ENCODE measurements at places on chromosomes 4 and X.

DNA sequence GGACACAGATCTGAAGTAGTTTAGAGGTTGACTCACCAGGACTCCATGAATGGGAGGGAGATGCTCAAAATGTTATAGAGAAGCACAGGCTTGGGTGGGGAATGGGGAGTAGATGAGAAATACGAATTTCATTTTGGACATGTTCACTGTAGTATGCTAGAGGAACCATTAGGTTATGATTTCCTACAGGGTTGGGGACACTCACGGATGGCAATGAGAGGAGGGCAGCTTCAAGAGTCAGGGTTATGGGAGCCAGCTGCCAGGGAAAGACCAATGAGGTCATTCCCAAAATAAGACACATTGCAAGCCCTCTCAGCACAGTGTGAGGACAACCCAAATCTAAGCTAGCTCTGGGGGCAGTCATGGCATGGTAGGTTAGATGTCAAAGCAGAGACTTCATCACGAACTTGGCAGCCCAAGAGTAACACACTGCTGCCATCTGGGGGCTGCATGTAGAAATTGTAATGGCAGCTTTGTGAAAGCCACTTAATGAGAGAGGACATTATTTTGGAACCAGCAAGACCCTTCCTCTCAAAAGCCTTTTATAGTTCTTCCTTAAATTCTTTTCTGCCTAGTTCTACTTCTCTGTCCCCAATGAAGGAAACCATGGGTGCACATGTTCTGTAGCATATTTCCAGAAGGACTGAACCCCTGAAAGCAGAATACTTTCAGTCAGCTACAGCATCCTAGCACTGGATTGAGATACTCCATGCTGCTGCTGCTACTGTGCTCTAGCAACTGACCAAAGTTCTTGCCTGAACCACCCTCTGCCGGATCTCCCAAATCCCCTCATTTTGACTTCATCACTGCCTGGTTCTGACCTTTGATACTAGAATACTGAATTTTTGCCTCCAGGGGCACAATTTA lies 16.2 kb upstream of the ZCCHC12 start:
- DNase-seq: peak; percentile 42

DNA sequence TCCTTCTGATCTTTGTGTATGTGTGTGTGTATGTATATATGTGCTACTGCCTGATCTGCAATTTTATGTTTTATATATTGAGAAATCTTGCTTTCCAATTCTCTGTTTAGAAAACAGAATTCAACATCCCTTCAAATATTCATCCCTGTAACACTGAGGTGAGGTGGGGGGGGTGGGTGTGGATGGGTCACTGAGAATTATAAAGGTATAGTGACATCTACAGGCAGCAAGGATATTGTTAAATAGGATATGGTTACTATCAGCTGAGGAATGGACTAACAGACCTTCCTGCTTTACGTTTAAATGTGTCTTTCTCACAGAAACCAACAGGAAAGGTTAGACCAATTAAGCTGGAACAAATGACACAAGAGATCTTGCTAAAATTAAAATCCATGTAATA lies 19.0 kb upstream of the MAGEB2 start:
- no peak for DNase-seq

GRCh38 chrX:50668860-50669259 lies 145.1 kb downstream of the SHROOM4 start:
- no peak for DNase-seq

DNA sequence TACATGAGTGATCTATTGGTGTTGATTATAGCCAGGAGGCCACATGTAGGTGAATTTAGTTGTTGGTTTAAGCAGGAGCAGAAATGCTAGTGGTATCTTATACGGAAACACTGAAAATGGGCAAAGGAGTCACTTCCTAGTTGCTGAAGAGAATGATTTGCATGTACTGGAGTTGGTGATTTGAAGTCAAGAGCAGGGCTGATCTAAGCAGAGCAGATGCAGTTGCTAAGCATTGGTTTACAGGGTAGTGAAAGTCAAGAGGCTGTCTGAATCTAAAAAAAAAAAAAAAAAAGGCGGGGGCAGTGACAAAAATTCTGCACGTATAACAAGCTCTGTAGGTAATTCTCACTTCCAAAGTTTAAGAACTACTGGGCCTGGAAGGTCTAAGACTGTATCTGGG lies 90.4 kb upstream of the HPRT1 start:
- DNase-seq: no peak

- DNase-seq: no peak
Measured at GRCh38 chrX:57951666-57952319, 41.5 kb upstream of the ZXDA start.

DNA sequence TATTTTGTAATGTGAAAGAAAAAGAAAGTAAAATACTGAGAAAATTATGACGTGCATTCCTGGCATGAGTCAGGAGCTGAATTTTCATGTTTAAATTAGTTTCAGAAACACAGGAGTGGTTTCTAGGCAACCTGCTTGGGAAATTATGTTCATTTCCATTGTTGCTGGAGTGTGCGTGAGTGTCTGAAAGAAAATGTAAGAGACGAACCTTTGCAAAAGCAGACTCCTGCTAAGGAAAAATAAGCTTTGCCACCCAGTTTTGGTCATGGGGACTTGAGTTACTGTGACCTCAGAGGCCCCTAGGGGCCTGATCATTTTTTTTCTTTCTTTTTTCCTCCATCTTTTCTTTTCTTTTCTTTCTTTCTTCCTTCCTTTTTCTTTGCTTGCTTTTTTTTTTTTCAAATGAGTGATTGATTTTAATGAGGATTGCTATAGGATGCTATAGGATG lies 18.8 kb upstream of the CHRNA9 start:
- peak; percentile 78 for DNase-seq

DNA sequence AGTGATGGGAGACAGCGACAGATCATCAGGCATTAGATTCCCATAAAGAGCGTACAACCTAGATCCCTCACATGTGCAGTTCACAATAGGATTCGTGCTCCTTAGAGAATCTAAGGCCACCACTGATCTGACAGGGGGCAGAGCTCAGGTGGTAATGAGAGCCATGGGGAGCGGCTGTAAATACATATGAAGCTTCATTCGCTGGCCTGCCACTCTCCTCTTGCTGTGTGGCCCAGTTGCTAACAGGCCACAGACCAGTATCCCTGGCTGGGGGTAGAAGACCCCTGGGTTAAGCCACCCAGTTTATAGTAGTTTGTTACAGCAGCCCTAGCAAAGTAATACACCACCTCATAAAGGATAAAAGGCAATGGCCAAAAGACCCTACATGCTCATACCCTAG lies 30.3 kb downstream of the APBB2 start:
- no peak for DNase-seq

DNA sequence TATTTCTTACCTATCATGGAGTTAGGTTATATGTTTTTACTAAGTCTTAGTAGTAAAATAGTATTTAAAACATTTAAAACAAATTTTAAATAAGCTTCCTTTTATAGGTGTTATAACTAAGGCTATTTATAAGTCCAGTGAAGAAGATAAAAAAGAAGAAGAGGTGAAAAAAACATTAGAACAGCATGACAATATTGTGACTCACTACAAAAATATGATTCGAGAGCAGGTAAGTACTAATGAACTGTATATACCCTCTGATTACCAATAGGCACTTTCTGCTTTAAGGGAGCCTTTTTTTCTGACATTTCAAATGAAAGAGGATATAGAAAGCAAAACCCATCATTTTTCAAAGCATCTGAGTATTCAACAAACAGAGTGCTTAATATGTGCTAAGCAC lies 76.6 kb downstream of the USO1 start:
- no peak for DNase-seq

DNA sequence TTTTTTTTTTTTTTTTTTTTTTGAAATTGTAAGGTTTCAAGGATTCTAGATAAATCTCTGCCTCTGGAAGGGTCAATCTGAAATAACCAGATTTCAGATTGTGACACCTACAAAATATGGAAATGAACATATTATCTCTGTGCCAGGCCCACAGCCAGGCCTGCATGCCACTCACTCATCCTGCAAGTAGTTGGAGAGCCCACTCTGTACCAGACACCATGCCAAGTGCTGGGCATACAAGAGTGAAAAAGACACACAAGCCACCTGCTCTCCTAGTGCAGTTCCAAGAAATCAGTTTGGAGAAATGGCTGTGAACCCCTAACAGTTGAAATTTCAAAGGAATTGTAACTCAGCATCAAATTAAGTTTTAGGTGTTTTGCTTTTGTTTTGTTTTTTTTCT lies 145.9 kb upstream of the NOCT start:
- no peak for DNase-seq

DNA sequence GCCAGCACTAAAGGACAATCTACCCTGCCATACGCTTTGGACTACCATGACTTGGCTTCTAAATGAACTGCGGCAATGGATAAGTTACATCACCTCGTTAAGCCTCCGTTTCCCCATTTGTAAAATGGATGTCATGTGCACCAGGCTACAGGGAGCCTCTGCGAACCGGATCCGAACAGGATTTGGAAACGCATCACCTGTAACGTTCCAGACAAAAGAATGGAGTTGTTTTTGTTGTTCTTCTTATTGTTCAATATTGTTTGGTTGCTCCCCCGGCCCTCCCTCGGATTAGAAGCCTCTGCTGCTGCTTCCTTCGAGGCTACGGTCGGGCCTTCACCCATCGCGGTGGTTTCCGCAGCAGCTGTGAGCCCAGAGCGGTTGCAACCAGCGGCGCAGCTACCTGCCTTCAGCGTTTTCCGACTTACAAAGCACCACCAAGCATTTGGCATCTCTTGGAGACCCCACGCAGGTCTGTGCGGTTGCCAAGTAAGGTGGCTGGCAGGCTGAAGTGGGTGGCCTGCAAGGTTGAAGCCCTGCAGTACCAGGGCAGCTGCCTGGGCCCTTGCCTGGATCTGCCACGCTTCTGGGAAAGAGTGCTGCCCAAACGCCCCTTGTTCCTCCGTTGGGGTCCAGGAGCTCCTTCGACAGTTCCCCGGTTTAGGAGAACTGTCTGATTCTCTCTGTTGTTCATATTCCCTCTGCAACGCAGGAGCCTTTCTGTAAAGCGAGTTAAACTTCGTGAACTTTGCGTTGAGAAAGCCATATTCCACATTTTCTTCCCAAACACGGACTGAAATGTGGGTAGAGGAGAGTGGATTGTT lies 7.1 kb downstream of the NKX3-2 start:
- no peak for DNase-seq

GRCh38 chr4:89563431-89563830 lies 255.8 kb upstream of the GPRIN3 start:
- peak; percentile 46 for DNase-seq

DNA sequence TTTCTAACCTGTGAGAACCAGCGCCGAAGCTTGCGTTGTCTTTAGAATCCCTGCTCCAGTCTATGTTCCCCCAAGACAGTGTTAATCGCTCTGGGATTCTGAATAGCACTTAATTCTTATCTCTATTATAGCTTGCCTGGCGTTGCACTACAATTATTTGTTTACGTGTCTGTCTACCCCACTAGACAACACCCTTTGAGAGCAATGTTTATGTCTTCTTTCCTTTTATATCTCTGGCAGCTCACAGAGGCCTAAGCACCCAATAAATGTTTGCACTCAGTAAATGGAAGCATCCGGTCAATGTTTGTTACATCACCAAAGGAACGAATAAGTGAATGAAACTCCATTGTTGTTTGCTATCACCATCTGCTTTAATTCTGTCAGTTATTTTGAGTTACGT lies 4.8 kb upstream of the NHS start:
- no peak for DNase-seq

DNA sequence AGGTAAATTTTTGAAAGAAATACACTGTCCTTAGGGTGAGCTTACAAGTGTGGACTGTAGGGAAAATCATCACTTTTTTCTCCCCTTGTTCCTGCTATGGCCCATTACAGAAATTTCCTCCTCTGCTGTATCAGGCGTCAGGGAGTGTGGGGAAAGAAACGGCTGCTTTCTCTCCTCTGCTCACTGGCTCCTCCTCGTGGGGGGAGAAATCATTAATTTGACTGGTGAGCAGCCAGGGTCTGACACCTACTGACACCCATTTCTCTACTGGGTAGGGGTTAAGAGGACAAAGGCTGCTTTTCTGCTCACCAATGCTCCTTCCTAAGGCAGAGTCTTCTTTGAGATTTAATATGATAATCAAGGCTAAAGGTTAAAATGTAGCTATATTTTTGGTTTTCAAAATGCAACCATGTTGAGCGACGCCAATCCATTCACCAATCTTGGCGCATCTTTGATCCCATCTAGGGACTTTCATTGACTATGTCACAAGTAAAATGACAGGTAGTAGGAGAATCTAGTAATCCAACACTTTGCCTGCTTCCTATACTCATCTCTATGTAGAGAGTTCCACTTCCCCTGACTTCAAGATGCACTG lies 25.1 kb downstream of the SETD7 start:
- peak; percentile 23 for DNase-seq

DNA sequence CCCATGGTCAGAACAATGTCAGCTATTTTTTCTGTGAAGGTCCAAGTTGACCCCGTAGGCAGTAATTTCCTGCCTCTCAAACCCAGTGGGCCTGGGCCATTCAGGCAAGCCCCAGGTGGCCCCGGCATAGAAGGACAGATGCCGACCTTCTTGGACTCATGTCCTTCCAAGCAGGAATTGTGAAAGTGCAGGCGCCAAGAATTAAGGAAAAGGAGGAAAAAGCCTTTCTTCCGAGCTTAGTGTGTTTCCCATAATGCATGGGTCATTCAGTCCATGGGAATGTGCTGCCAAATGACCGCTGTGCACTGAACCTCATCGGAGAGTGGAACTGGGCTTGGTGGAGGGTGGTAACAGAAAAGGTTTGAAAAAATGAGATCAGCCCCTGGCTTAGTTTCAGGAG lies 196.5 kb upstream of the HS3ST1 start:
- DNase-seq: no peak

DNA sequence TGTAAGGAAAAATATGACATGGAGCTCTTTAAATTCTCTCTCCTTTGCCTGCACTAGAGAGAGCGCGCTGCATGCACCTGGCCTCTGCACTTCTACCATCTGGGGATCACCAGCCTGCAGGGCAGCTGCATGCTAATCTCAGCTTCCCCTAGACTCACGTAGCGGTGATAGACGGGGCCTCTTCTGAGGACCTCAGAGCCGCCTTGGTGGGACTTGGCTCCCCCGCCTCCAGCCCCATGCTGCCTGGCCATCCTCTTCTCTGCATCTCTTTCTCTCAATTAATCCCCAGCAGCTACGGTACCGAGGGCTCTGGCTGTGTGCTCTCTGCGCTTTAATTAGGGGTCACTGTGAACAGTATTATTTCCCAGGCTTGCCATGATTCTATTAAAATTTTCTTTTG lies 52.8 kb upstream of the PSAPL1 start:
- no peak for DNase-seq

GRCh38 chr4:88907478-88907877 lies 149.5 kb downstream of the FAM13A start:
- no peak for DNase-seq

DNA sequence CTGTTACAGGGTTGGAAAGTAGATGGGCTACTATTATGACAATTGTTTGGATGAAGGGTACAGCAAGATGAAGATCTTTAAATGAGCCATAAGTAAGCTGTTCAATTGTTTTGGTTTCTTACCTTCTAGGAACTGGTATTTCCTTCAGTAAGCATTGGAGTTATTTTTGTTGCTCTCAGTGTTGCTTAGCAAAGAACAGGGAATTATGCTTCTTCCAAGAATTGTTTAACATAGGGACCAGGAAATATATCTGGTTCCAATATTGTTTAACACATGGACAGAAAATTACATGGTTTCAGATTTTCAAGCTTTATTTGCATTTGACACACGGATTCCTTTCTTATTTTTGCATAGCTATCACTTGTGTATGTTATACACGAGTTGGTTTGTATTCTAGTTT lies 1999.0 kb downstream of the ARAP2 start:
- no peak for DNase-seq

GRCh38 chrX:46333550-46333949 lies 211.7 kb downstream of the ZNF674 start:
- DNase-seq: no peak

GRCh38 chr4:31655328-31655727 lies 935.2 kb downstream of the PCDH7 start:
- DNase-seq: no peak

GRCh38 chrX:132442691-132443090 lies 46.1 kb downstream of the MBNL3 start:
- DNase-seq: no peak

Measured in T-helper 2 cell (primary cell).